Activated T-helper 1 cell treated with anti-CD3 and anti-CD28 coated beads, Interleukin-2, amount 50 U/mL, for 16 hours (primary cell): ENCODE measurements at places on chromosomes 4 and X.

GRCh38 chr4:98890702-98891455 lies 38.1 kb downstream of the EIF4E start:
- no peak for DNase-seq

DNA sequence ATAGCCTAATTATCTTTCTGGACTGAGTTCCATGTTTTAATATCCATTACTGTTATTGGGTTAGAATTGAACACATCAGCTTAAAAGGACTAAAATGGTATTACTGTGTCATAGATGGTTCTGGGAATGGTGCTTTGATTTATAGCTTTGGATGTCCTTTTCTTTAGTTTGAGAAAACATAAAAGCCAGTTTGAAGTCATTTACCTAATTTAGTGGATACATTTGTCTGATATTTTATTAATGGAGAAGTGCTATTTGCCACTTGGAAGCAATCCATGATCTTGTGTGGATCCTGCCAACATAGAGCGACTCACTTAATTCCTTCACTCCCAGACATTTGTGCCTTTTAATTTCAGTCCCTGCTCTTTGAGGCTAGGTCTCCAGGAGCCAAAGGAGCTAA lies 212.4 kb upstream of the PACRGL start:
- DNase-seq, result no peak

GRCh38 chr4:118059397-118059796 lies 25.1 kb downstream of the NDST3 start:
- no peak for DNase-seq

- DNase-seq, result no peak
Measured at GRCh38 chr4:27082776-27083175, 222.1 kb downstream of the STIM2 start.

- DNase-seq, result peak; percentile 51
Measured at GRCh38 chrX:149871940-149872339, 9.0 kb upstream of the MAGEA8 start.

GRCh38 chr4:19831644-19832285 lies 419.9 kb upstream of the SLIT2 start:
- DNase-seq, result no peak

- DNase-seq, result no peak
Measured at GRCh38 chr4:89000844-89001360, 56.1 kb downstream of the FAM13A start.
